ENCODE measurements at places on chromosomes 7 and 10.
A peak's percentile ranks its signal among the peaks of the same experiment; 100 is the strongest.

DNA sequence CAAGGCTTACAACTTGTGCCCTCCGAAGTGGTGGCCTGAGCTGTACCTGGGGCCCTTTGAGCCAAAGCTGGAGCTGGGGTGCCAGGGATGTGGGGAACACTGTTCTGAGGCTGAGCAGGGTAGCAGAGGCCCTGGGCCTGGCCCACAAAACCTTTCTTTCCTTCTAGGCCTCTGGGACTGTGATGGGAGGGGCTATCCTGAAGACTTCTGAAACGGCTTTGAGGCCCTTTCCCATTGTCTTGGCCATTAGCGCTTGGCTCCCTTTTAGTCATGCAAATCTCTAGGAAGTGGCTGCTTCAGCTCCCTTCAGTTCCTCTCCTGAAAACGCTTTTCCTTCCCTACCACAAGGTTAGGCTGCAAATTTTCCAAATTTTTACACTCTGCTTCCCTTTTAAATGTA is 16.8 kb upstream of the CRYGN start:
- no peak for DNase-seq

GRCh38 chr10:86547296-86547695 is 25.7 kb upstream of the WAPL start:
- no peak for DNase-seq

DNA sequence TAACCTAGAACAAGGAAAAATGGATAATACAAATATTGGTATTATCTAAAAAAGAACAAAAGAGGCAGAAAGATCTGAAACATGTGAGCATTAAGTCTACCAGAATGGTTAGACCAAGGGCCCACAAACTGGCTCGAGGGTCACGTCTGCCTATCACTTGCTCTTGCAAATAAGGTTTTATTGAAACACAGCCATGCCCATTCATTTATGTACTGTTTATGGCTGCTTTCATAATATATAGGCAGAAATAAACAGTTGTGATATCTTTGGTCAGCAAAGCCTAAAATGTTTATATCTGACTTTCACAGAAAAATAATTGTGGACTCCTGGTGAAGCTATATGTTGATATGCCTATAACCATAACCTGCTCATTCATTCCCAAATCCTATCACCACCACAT is 71.8 kb downstream of the AASS start:
- DNase-seq: no peak

DNA sequence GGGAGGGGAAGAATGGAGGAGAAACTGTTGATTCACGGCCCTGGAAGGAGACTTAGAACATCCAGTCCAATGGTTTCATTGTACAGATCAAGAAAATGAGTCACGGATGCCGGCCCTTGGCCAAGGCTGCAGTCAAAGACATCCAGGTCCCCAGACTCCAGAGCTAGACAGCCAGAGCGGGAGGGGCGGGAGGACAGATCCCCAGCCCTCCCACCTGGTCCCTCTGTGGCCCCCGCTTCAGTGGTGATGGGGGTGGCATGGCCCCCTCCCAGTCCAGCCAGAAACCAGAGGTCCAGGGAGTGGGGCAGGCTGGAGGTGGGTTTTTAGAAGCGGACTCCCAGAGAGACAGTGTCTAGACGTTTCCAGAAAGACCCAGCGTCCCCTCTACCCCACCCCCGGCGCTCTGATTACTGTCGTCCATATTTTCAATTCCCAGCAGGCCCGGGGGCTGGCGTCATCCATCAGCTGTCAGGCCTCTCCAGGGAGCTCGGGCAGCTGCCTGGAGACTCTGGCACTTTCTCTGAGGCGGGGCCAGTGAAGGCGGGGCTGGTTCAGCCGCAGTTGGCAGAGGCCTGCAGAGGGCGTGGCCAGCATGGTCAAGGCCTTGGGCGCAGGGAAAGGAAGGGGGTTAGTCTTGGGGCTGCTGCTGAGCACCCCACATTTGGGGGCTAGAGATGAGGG is 8.0 kb upstream of the HSPB1 start:
- peak; percentile 86 for DNase-seq

- DNase-seq: no peak
Measured at GRCh38 chr7:90587766-90588165, 8.4 kb upstream of the CDK14 start.

DNA sequence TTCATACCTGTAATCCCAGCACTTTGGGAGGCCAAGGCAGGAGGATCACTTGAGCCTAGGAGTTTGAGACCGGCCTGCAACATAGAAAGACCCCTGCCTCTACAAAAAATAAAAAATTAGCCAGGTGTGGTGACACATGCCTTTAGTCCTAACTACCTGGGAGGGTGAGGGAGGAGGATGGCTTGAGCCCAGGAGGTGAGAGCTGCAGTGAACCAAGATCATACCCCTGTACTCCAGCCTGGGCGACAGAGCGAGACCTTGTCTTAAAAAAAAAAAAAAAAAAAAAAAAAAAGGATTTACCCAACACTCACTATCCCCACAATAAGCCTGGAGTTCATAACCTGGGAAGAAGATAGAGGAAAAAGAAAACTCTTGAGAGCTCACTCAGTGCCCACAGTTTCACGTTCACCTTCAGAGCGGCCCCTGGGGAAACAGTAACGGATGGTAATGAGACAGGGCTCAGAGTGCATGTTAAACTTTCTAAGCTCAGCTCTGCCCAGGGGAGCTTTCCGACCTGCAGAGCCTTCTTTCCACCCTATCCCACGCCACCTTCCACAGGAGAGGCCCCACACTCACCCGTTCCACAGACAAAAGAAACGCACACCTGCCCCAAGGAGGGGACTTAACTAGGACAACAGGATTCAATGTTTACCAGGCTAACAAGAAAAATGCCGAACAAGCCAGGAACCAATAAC is 259.8 kb upstream of the KLF14 start:
- DNase-seq: no peak

- DNase-seq: no peak
Measured at GRCh38 chr7:142864980-142865747, 10.3 kb downstream of the EPHB6 start.

GRCh38 chr10:1204434-1205326 is 148.5 kb downstream of the WDR37 start:
- DNase-seq: no peak

GRCh38 chr7:70627461-70627860 is 504.5 kb upstream of the GALNT17 start:
- no peak for DNase-seq

DNA sequence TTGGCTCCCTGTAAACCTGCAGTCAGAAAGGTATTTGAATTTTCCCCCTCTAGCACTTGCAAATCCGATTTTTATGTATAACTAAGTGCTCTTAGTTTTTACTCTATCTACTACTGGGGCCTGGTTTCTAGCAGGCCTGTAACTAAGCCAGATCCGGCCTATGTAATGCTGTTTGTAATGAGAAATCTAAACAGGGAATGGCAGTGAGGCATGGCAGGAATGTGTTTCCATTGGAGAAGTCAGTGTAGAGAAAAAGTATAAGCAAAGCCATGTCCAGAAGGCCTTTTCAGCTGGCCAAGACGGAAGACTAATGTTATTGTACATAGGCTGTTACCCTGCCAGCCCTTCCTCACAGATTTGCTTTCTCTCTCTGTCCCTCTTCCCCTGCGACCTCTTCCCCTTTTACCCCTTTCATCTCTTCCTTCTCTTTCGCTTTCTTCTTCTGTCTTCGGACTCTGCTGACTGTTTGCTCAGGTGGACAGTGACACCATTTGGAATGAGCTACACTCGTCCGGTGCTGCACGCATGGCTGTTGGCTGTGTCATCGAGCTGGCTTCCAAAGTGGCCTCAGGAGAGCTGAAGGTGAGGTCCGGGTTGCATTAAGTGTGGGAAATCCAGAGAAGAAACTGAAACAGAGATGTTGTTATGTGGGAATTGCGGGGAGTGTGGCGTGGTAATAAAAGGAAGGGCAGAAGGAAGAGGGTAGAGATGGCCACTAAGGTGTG is 297.5 kb downstream of the HDAC9 start:
- DNase-seq: no peak

GRCh38 chr7:128307061-128307460 is 36.6 kb downstream of the RBM28 start:
- DNase-seq: no peak

DNA sequence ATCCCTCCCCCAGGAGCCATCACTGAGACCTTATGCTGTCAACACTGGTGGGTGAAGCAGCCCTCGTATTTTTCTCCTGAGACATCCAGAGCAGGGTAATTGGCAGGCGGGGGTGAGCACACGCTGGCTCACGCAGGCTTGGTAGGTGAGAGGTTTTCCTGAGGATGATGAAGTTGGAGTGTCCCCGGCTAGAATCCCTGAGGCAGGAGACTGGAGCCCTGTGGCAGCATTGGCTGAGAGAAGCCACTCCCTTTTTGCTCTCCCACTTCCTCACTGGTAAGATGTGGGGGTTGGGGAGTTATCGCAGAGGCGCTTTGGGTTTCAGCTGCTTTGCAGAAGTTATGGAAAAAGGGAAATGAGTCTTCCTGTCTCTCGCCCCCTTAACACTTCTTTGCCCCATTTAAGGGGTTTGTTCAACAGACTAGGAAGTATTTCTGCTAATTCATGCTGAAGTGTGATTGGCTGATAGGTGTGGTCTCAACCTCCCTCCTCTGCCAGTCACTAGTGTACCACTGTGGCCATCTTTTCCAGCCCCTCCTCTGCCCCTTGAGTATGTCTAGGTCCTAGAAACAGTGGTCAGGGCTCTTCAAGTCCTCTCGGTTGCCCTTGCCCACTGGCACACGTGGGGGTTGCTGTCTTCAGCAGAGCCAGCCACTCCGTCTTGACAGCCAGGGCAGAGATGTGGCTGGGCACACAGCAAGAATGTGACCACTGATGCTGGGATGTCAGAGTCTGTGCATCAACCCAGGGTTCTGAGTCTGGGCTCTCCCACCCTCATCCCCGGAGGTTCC is 5.7 kb downstream of the ARPC1B start:
- DNase-seq: no peak

- DNase-seq: no peak
Measured at GRCh38 chr7:154592388-154592787, 410.5 kb downstream of the PAXIP1 start.

DNA sequence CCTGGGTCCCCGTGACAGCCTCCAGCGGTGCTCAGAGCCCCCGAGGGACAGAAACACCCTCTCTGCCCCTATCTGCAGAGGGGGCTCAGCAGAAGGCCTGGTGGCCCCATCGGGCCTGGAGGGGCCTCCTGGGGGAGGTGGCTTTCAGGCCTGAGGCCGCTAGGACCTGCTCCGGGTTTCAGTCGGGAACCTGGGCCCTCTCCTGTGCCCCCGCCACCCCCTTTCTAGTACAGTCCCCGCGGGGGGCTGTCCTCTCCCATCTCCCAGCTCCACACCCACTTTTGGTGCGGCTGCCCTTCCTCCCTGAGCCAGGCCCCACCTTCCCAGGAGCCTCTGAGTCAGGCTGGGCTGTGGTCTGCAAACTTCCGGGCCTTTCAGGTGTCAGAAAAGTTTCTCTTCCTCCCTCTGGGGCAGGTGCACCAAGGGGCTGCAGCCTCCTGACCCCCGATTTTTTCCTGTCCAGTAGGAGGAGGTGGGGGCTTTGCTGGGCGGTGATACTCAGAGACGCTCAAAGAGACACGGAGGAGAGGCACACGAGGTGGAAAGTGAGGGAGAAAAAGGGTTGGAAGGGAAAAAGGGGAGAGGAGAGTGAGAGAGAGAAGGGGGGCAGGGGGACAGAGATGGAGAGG is 692 bp downstream of the CARD11 start:
- no peak for DNase-seq

- DNase-seq: no peak
Measured at GRCh38 chr10:49768329-49768728, 6.2 kb upstream of the OGDHL start.

DNA sequence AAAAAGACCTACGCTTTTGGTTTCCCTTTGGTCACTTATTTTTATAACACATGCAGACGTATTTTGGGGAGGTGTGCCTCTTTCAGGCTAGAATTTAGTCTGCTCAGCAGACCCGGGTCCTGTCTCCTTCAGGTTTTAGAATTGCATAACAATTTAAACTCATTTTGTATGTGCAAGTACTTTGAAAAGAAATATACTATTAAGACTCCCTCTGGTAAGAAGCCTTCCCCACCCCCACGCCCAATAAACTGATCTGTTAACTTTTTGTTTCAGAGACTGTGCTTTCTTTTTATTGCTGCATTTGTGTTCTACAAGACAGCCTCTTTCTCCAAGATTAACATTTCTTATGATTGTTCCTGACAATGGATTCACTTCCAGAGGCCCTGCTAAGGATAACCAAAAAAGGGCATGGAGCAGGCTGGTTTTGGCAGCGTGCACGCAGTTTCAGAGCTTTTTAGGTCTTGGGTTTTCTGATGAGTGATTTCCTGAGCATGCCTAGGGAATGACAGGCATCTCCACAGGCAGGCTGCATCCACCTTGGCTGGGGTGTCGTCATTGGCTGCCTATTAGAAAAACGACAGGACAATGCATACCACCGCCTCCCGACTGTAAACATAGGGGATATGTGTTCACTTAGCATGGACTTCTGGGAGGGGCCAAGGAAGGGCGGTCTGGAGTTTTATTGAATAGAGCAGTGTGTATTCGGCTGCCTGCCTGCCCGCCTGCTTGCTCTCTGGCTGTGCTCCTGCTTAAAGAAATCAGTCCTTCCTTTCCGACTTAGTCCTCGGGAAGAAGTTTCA is at the start of gene CALD1:
CALD1 (plus strand) TSS at position 694 of the 800 bp plus-strand sequence. CDS start 88,100 bp downstream, outside the sequence.
- DNase-seq: peak; percentile 11

GRCh38 chr7:140593672-140593982 is 47.0 kb downstream of the DENND2A start:
- no peak for DNase-seq

DNA sequence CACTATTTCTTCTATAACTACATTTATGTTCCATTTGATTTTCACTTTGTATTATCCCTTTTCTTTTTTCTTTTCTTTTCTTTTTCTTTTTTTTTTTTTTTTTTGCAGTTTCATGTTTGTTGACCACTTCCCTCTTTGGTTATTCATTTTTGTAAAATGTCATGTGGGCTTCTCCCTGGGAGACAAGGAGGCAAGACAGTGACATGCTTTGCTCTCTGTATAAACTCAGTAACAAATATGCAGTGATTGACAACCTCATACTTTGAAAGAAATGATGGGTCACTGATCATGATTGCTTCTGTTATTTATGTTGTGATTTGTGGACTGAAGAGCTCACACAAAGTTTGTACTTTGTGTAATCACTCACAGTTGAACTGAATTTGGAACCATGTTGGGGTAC is 90.2 kb upstream of the ABI1 start:
- DNase-seq: no peak

DNA sequence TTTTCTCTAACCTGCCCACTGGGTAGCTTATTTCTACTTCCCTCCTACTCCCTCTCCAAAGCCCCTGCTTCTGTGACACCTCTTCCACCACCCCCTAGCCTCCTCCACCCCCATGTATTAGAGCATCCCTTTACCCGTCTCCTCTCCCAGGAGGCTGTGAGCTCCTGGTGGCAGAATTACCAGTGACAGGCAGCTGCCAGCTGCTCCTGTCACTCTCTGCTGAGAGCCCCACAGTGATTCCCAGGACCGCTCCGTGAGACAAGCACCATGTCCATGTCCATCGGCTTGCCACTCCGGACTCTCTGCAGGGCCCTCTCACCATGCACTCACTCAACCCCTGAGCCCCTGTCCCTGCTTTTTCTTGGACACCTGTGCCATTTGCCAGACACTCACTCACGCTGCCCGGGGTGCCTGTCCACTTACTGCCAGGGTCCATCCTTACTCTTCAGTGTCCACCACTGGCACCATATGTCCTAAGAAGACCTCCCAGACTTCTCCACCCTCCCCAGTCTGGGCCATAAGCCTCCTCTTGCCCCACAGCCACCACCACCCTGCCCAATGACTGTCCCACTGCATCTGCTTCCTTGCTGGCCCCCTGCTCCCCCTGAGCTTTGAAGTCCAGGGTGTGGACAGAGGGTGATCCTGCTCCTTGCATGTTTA is 9.8 kb downstream of the WDFY4 start:
- no peak for DNase-seq
